Kidney epithelial cell (primary cell): ENCODE measurements at places on chromosomes 7 and 10.

GRCh38 chr10:118115701-118116100, 69.0 kb upstream of the RAB11FIP2 start:
- DNase-seq = no peak

- peak; percentile 49 for DNase-seq
These were observed 140.8 kb downstream of the GLCCI1 start for GRCh38 chr7:8109196-8110022.

DNA sequence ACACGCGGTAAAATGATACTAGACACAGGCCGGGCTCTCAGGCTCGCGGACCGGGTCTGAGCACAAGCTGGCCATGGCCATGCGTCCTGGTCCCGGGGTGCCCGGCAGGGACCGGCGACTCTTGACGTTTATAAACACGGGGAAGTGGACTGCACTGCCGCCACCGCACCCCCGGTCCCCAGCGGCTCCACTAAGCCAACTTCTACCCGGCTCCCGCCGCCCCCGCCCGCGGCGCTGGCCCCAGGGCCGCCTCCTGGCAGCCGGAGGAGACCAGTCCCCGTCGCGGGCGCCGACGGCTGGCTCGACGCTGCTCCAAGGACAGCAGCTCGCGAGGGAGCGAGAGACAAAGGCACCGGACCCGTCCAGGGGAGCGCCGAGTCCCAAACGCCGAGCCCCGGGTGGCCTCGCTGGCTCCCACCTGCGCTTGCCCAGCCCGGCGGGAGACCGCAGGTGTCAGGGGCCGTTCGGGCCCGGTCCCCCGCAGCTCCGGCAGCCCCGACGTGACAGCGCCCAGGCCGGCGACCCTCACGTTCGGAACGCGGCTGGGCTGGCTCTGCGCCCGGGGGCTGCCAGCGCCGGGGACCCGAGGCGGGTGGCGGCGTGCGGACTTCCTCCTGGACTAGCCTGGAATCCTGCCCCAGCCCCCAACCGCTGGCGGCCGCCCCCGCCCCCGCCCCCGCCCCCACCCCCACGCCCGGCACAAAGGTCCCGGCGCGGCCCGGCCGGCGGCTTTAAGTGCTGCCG, 517 bp downstream of the ITGB1 start:
- no peak for DNase-seq

- no peak for DNase-seq
These were observed 2.3 kb upstream of the GRID2IP start for GRCh38 chr7:6553448-6554044.

DNA sequence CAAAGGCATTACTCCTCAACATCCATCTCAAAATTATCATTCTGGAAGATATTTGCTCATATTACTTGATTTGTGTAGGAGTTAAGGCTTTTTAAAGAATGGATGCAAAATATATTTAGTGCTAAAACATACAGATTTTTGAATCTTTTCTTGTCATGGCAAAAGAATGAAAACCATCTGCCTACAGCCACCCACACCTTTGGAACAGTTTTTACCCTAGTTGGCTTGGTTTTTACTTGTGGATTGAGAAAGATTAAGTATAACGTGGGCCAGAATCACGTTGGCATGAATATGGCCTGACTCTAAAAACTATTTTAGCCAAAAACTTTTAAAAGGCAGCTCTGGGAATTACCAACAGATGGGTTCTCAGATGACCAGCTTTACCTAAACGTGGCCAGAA, 128.2 kb downstream of the SPAG6 start:
- no peak for DNase-seq

DNA sequence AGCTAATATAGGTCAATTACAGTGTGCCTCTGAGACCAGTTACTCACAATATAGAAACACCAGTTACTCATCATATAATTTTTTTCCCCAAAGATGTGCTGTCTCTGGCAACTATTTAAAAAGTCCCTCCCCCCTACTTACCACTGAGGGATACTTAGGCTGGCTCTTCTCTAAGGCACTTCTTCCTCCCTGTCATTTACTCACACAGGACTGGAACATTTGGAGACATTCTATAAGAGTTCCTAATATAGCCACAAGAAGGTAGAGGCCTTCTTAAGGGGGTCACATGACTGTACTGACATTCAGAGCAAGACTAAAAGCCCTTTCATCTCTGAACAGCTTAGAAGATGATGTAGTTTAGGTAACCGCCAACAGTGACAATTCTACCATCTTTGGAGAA, 44.4 kb upstream of the SLIT1 start:
- no peak for DNase-seq

DNA sequence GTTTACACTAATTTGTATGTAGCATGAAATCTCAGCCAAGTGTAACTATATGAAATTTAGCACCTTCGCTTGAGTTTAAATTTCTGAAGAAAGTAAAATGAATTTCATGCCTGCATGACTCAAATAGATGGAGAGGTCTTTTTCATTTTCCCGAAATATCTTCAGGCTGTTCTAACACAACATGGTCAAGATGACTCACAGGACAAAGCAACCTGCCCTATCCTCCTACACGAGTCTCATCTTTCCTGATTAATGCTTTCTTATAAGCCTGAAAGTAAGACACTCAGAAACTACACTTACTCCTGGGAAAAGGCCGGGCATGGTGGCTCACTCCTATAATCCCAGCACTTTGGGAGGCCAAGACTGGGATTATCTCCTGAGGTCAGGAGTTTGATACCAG, 41.2 kb downstream of the CH25H start:
- peak; percentile 26 for DNase-seq

DNA sequence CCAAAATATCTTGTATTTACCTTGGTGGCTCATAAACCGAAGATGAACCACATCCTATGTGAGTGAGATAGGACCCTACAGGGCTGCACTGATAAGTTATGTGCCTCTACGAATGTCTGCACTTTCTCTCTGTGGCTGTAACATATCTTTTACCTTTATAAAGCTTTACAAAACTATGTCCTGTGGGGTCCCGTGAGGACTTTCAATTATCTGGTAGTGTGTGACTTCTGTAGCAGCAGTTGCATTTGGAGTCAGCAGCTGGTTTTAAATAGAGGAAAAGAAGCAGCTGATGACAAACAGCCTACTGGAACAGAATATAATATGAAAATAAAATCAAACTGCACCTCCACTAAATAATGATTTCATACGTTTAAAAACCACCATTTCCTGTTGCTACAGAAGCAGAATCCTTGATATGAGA, 222.4 kb upstream of the GNAI1 start:
- no peak for DNase-seq

DNA sequence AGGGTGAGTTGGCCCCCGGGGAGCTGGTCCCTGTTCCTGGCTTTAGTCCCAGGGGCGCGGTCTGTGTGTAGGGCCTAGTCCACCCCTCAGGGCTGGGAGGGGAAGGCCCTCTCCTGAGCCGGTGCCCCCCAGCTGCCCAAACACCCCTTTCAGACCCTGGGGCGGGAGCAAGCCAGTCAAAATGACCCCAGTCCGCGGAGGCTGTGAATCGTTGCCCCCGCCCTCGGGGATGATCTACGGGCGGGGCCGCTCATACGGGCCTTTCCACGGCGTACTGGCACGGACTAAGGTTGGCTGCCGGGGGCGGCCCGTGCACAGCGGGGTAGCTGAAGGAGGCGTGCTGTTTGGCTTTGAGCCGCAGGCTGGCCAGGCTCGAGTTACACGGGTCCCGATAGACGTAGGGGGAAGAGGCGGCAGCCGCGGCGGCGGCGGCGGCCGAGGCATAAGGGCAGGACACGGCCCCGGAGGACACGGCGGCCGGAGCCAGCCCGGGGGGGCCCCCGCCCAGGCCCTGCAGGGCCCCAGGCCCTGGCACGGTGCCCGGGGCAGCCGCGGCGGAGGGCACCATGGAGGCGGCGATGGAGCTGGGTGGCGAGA, 4.3 kb downstream of the ELOVL3 start:
- no peak for DNase-seq

DNA sequence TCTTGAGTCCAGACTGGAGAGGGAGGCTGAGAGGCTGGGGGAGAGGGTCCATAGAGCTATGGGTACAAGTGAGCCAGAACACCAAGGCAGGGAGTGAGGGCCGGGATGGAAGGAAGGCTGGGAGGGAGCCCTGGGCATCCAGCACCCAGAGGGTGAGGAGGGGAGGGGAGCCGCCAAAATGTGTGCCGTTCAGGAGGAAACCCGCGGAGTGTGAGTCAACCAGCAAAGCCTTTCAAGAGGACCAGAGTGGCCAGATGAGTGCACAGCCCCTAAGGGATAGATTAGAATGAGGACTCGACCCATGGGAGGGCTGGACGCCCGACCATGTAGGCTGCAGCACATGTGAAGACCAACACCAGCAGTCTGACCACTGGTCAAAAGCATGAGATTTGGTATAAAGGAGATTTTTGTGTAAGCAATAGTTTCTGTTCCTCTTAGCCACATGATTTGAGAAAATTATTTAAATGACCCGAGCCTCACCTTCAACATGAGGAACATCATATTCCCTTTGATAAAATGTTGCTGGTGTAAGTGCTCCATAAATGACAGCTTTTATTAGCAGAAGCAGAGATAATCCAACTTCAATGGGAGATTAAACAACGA, 179.7 kb upstream of the GRB10 start:
- no peak for DNase-seq

- peak; percentile 19 for DNase-seq
These were observed 199.8 kb upstream of the KIAA1217 start for GRCh38 chr10:24009115-24009514.

DNA sequence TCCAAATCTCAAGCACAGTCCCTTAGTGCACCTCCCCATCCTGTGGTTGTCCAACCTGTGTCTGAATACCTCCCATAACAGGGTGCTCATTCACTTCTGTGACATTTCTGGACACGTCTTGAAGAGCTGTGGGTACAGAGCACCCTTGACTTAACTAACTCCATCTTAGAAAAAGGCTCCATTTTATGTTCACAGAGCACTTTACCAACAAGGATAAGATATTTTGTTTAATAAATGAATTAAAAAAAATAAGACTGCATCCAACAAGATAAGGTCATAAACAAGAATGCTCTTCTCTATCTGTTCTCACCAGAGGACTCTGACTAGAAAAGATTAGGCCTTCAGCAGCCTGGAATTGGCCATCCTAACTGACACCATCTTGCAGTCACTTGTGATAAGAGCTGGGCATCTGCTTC, 335.2 kb upstream of the ZNF32 start:
- DNase-seq = no peak

DNA sequence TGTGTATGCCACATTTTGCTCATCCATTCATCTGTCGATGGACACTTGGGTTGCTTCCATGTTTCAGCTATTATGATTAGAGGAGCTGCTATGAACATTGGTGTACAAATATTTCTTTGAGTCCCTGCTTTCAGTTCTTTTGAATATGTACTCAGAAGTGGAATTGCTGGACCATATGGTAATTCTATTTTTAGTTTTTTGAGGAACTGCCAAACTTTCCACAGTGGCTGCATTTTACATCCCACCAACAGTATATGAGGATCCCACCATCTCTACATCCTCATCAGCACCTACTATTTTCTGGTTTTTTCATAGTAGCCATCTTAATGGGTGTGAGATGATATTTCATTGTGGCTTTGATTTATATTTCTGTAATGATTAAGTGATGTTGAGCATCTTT, 44.7 kb upstream of the ZMIZ2 start:
- DNase-seq = no peak

DNA sequence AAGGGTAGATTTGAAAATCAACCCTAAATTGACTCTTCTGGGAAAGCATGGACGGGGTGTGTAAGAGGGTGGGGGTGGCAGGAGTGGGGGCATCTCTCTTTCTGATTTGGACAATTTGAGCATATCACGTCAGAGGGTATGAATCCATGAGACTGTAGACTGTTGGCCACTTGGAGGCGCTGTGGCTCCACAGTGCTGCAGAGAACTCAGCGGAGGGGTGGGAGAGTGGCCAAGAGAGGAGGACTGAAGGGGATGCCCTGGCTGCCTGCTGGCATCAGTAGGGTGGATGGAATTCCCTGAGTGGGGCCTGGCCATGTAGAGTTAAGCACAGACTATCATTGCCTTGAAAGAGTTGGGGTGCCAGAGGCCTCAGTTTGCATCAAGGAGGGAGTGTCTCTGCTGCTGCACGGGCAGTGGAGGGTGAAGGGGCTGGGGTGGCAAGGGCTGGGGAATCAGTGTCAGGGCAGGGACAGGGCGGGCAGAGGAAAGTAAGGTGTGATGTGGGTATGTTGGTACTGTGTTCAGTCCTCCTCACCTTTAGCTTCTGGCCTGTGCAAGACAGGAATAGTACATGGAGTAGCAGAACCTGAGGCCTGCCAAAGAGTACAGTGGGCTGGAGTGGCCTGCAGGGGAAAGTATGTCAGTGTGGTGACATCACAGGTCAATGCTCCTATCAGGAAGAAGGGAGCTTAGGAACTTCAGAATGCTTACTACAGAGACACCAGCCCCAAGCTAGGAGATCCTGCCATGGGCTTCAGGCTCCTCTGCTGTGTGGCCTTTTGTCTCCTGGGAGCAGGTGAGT, 133.5 kb upstream of the PRSS58 start:
- DNase-seq = no peak

DNA sequence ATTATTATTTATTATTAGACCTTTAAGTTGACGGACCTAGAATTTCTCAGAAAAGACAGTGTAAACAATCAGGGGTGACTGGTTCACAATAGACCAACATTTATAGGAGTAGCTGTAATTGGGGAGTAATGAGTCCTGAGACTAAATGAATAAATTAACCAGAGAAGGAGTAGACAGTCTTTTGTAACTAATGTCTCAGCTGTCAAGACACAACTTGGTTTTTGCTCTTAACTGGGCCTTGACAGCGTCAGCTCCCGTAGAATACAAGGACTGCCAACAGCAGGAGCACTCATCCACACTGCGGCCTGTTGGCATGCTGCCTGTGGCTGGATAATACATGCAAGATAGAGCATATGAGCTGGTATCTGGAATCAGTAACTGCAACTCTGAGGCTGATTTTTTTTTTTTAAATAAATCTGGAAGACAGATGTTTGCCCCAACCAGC, 123.9 kb downstream of the CACNA2D1 start:
- peak; percentile 26 for DNase-seq

DNA sequence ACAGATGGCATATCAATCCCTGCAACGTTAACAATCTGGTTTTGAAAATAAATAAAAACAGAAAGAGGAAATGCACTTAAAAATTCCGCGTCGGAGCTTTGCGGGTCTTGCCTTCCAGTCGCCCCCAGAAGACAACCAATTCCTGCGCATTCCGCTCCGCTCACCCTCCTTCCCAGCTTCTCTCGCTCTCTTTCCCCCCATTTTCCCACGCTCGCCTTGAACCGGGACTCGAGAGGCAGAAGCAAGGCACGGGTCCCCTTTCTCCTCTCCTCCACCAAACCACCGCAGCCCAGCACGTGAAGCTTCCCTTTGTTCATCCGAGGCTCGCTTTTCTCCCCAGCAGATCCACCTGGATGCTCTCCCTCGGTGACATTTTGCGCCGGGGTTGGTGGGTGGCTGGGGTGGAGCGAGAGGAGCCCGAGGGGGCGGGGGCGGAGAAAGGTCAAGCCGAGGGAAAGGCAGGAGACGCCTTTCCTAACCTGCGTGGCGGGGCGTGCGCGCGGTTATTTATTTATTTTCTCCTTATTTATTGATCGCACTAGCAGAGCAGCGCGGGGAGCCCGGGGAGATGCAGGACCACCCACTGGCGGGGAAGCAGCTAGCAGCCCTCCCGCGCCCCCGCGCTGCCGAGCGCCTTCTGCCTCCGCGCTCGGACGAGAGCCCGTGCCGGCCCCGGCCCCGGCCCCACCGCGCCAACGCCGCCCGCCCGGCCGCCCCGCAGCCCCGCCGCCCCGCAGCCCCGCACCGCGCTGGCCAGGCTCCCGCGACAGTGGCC, at the start of gene KCND2:
KCND2 (plus strand) TSS at position 475 of the 775 bp plus-strand sequence.
- no peak for DNase-seq

- DNase-seq = no peak
These were observed 1176.0 kb upstream of the AUTS2 start for GRCh38 chr7:68422281-68422680.
